ENCODE measurements at places on chromosomes 12 and 14.

- peak; percentile 97 for DNase-seq
Observed at GRCh38 chr12:2640709-2641108, 154.1 kb upstream of the FKBP4 start.

GRCh38 chr12:118334939-118335567, 37.7 kb downstream of the TAOK3 start:
- DNase-seq = no peak

DNA sequence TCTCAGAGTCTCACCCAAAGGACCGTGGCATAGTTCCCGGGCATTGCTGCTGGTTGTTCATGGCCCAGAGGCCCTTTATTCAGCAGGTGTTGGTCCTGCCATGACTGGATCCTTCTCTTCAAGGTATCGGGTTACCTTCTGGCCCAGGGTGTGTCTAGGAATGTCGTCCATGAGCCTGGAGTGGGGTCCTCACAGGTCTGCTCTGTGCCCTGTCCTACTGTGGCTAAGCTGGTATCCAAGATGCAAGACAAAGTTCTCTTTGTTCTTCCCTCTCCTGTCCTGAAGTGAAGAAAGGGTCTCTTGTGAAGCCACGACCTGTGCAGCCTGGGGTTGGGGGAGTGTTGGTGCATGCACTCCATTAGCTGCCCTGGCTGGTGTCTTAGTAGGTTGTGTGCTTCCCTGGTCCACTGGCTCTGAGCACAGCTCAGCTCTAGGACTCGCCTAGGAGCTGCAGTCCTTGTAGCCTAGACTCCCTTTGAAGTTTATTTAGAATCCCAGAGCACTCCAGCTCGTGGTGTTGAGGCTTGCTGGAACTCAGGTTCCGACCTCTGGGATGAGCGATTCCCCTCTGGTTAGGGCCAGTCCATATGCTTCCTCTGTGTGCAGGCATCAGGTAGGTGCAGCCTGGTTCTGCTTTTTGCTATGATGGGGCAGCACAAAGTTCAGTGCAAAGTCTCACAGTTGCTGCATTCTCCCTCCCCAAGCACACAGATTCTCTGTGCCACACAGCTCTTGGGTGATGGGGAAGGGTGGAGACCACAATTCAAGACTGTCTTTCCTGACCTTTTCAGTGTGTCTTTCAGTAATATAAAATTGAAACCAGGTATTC, 117.4 kb downstream of the NUBPL start:
- DNase-seq = no peak

- DNase-seq = no peak
Observed at GRCh38 chr12:13576935-13577500, 380.5 kb downstream of the EMP1 start.

- no peak for DNase-seq
Observed at GRCh38 chr12:1189163-1189562, 198.1 kb downstream of the ERC1 start.

- DNase-seq = peak; percentile 55
Observed at GRCh38 chr12:53495903-53496751, 3.1 kb downstream of the MAP3K12 start.

- DNase-seq = no peak
Observed at GRCh38 chr14:96917442-96917963, 120.3 kb downstream of the VRK1 start.

GRCh38 chr12:128026696-128027574, 240.0 kb upstream of the TMEM132C start:
- no peak for DNase-seq

- no peak for DNase-seq
Observed at GRCh38 chr14:102042699-102043098, 44.1 kb downstream of the HSP90AA1 start.

DNA sequence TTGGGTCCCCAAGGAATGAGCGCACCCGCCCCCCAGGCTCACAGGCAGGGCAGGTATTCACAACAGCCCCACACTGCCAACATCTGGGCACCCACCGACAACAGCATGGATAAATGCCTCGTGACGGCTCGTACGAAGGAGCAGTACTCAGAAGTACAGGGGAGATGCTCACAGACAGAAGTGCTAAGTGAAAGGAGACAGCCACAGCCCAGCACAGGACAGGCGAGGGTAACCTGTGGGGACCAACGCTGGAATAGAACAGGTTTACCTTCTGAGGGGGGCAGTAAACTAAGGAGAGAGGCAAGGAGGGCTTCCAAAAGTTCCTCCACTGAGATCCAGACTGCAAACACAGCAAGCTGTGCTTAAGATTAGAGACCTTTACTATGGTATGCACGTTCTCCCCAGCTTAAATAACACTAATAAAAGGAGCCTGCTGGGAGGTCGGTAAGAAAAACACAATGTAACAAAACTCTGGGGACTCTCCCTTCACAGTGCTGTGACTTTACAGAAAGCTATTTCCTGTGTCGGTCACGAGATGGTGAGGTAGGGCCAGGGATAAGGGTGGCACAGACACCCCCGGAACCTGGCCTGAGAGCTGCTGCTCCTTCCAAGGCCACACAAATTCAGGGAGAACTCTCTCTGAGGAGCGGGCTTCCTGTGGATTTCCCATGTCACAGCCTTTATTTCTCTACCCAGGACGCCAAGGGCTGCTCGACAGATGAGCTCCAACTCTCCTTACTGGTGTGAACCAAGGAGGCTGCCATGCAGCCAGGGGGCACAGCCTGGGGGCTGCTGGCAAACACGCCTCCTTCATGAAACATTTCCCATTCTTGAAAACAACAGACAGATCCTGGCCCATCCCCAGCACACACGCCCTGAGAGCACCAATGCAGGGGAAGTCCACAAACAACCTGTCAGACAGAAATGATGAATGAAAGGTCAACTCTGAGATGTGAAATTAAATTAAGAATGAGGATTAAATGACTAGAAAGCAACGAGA, 26.3 kb downstream of the SLC15A4 start:
- peak; percentile 82 for DNase-seq

- DNase-seq = no peak
Observed at GRCh38 chr14:81353691-81354323, 46.3 kb downstream of the STON2 start.

DNA sequence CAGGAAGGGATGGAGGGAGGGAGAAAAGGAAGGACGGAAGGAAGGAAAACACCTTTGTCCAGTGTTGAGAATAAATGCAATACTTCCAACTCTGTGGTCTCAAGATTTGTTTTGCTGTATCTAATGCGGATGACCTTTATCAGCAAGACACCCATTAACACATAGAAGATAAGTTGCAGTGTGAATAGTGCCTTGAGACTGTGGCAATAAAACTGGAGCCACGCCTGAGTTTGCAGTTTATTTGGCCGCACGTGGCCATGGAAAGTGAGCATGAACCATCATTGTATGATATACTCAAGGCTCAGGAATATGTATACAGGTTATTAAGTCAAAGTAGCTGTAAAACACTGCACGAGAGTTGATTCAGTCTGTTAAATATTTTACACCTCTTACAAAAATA, 113.6 kb upstream of the EEA1 start:
- DNase-seq = no peak

- no peak for DNase-seq
Observed at GRCh38 chr12:111664961-111665865, 20.5 kb downstream of the BRAP start.

DNA sequence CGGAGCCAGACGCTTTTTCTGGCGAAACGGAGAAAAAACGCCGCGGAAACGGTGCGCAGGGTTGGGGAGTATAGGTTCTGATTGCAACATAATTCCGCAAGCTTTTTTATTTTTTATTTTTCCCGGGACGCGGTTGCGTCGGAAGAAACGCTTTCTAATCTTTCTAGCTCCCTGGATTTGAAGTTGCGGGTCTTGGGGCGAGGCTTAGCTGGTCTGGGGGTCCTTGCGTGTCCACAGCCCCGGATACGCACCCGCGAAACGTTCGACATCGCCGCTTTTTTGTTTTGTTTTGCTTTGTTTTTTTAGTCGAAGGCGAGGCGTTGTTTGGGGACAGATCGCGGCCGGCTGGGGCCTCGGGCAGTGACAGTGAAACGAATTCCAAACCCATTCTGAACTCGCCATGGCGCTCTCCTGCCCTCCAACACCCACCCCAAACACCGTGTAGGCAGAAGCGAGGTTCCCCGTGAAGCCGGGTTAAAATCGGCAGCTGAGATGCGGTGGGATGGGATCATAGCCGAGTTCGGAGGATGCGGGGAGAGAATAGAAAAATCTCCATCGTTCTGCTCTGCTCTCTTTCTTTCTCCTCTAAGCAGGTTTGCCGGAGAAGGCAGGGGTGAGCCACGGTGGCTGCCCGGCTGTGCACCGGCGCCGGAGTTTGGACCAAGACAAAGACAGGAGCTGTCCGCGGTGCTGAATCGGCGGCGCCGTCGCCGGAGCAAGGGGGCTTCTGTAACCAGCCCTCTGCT, 8.1 kb upstream of the LHX5 start:
- peak; percentile 65 for DNase-seq

DNA sequence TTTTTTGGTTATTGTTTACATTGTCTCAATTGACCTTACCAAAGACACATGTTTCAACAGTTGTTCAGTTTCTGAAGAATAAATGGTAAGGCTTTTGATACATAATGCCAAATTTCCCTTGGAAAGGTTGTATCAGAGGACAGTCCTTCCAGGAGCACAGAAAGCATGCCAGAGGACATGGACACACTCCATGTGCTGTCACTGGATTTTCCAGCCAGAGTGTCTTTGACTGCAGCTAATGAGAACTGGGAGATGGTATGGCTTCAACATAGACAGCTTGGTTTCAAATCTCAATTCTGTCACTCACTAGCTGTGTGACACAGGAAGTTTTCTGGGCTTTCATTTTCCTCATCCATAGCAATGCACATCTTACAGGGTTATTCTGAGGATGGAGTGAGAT, 20.6 kb downstream of the NTS start:
- DNase-seq = no peak

DNA sequence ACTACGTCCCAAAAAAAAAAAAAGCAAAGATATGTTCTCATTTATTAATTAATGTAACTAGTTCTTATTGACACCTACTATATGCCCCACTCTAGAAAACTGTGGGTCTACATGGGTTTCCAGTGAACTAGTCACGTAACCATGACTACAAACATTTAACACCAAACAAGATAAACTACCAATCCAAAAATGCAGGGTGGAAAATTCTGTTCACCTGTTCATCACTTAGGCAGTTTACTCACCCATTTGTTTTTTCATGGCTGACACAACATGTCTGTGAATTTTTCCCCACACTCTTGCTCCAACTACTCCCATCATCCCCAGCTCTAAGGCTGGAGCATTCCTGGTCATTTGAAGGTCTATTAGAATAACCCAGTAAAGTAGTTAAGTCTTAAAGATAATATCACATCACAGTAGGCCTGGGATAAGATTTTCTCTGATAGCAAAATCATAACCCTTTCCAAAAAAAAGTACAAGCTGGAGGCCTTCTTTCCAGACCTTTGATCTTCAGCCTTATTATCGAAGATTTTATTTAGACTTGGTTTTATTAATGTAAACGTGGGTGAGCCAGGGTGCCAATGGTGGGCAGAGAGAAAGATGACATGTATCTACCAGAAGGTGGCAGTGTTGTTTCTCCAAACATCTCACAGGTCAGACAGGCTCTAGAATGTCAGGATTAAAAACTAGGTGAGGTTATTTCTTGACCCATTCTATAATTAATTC, 61.6 kb upstream of the DAAM1 start:
- DNase-seq = peak; percentile 77

DNA sequence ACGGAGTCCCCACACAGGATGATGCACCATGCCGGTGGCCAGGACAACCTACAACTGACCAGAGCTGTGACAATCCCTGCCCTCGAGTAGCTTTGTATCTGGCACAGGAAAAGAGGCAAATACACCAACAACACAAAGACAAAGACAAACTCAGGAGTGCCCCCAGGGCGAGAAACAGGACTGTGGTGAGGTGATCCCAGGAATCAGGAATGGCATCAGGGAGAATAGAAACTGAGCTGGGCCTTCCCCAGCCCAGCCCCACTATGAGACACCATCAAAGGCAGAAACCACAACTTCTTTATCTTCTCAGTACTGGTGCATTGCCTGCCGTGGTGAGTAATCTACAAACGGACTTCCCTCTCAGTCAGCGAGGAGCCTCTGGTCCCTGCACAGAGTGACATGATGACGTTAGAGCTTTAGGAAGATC, 157.7 kb downstream of the TTC7B start:
- DNase-seq = no peak

- no peak for DNase-seq
Observed at GRCh38 chr12:39417916-39418315, 25.0 kb downstream of the KIF21A start.

GRCh38 chr12:105325117-105325516, 5.4 kb upstream of the C12orf75 start:
- no peak for DNase-seq

DNA sequence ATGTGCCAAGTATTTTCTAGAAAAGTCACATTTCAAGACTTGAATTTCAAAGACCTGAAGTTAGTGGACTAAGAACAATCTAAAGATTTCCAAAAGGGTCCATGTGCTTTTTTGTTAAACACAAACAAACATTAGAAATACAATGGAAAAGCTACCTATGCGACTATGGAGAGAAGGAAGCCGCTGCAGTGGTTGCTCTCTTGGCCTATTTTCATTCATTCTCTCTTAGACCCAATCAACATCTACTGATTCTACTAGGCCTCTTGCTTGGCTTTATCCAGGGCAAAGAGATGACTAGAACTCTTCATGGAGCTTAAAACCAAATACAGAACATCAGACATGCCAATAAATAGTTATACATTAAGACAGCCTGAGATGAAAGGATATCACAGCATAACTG, 9.9 kb downstream of the FGD6 start:
- no peak for DNase-seq

DNA sequence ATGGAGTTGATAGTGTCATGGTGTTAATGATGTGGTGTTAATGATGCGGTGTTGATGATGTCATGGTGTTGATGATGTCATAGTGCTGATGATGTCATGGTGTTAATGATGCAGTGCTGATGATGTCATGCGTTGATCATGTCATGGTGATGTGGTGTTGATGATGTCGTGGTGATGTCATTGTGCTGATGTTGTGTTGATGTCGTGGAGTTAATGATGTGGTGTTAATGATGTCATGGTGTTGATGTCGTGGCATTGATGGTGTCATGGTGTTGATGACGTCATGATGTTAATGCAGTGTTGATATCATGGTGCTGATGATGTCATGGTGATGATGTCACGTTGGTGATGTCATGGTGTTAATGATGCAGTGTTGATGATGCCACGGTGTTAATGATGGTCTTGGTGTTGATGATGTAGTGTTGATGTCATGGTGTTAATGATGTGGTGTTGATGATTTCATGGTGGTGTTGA, 49.1 kb upstream of the RIMBP2 start:
- peak; percentile 29 for DNase-seq

DNA sequence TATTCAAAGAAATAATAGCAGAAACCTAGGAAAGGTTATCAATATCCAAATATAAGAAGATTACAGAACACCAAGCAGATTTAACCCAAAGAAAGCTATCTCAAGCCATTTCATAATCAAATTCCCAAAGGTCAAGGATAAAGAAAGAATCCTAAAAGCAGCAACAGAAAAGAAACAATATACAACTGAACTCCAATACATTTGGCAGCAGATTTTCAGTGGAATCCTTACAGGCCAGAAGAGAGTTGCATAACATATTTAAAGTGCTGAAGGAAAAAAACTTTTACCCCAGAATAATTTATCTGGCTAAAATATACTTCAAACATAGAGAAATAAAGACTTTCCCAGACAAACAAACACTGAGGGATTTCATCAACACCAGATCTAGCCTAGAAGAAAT, 54.3 kb downstream of the DENND5B start:
- DNase-seq = no peak

GRCh38 chr12:120323772-120324171, 3.8 kb downstream of the PLA2G1B start:
- no peak for DNase-seq

GRCh38 chr12:123267335-123267920, 4.2 kb downstream of the CDK2AP1 start:
- no peak for DNase-seq

- no peak for DNase-seq
Observed at GRCh38 chr12:29226616-29227015, 77.5 kb downstream of the FAR2 start.
